ENCODE measurements at places on chromosomes 5 and 9.

GRCh38 chr5:965604-966344 lies 42.8 kb upstream of the NKD2 start:
- DNase-seq, result no peak

DNA sequence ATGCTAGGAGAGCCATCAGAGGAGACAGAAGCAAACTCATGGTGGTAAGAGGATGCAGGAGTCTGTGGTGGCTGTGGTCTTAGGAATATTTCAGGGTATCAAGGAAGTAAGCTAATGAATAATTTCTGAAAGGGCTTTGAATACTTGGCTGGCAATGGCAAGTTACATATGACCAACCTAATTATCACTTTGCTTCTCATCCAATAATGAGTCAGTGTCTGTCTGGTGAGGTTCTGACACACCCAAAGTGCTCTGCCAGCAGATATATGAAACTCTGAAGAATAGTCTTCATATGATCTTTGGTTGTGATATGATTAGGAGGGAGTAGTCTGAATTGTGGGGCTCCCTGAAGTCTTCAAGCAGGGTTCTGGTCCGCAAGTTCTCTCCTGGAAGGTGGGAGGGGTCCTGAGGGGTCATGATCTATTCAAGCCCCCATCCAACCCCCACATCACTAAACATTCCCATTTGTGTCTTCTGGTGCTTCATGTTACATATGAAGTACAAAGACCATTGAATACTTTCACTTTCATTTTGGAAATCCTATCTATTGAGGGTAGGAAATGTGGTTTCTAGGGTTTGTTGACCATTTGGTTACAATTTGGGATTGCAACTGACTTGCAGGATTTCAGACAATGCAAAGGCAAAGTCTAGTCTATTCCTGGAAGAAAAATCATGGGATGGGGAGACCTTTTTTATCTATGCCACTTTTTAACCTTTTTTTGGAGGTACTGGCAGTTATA lies 199.9 kb upstream of the CDKN2B start:
- DNase-seq, result no peak

DNA sequence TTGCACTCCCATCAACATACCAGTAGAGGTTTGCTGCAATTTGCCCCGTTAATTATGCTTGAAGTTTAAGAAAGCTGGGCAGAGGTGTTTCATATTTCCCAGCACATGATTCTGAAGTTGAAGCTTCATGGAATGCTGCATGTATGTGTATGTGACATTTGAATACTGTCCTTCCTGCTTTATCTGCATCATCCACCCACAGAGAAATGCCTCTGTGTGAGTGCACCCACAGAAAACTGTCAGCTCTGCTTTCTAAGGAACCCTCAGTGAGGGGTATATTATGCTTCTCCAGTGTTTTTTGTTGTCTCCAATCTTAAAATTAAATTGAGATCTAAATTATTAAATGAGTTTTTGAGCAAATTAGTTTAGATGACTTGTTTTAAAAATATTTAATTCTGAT lies 358.1 kb upstream of the PIK3R1 start:
- no peak for DNase-seq

- DNase-seq, result no peak
Measured at GRCh38 chr5:6525422-6525821, 76.8 kb downstream of the UBE2QL1 start.

- DNase-seq, result no peak
Measured at GRCh38 chr5:145076040-145076439, 759.1 kb downstream of the PRELID2 start.

DNA sequence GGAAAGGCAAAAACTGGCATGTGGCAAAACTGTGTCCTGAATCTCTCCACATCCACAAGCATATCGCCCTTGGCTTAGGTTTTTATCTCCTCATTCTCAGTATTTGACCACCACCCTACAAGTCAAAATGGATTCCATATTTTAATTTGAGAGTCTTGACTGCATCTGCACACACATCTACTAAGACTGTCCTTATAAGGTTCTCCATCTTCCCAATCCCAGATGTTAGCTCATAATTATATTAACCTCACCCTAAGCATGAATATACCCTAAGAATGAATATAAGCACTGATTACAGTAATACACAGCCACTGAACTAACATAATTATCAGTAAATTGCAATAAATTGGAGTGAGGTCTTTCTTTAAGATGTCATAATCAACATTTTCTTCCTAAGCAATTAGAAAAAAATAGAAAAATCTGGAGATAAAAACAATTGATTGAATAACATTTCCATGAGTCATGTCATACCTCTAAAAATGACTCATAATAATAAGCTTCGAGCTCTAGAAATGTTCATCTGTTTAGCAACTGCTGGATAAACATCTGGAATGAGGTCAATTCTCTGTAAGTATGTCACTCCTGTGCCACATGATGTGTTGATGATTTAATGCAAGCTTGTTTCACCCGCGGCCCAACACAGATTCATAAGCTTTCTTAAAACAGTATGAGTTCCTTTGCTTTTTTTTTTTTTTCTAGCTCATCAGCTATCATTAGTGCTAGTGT lies 39.9 kb upstream of the PAM start:
- DNase-seq, result peak; percentile 65

DNA sequence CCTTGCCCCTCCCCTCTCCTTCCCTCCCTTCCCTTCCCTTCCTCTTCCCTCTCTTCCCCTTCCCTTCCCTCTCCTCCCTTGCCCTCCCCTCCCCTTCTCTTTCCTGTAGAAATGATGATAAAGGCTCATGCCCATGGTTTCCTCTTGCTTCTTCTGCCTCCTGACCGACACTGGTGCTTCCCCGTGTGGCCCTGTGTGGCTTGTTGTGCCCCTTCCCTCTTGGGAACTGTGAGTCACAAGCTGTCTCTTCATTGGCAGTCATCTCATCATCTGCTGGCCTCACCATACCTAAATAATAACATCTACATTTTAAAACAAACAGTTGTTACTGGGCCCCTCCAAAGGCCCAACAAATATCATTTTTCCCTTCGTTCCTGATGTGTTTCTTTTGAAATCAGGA lies 11.7 kb upstream of the CARNMT1 start:
- no peak for DNase-seq

GRCh38 chr5:168365581-168366081 lies 74.2 kb downstream of the WWC1 start:
- no peak for DNase-seq

- DNase-seq, result no peak
Measured at GRCh38 chr9:112377684-112378327, 2.1 kb upstream of the HSDL2 start.

DNA sequence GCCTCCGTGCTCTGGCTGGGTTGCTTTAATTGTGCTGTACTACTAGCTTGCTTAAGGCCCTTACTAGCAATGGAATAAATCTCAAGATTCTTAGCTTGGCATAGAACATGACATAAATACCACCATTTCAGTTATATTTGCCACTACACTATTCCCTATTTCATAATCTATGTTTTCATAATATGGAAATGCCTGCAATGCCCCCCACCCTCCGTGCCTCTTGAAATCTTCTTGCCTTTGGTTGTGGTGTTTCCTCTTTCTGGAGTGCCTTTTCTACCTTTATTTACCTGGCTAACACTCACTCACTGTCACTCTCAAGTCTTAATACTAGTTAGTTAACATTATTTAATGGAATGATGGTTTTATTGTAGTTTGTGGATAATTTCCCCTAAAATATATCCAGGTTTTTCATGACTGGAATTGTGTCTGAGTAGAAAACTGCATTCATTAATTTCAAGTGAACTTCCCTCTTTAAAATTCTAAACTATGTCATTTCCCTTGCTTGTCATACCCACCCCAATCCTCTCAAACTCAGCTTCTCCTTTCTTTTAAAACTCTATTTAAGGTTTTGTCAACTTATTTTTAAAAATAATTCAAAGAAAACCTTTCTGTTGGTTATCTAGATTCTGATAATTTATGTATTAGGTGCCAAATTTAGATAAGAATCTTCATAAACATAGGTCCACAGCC lies 521.7 kb upstream of the DAB2 start:
- no peak for DNase-seq

DNA sequence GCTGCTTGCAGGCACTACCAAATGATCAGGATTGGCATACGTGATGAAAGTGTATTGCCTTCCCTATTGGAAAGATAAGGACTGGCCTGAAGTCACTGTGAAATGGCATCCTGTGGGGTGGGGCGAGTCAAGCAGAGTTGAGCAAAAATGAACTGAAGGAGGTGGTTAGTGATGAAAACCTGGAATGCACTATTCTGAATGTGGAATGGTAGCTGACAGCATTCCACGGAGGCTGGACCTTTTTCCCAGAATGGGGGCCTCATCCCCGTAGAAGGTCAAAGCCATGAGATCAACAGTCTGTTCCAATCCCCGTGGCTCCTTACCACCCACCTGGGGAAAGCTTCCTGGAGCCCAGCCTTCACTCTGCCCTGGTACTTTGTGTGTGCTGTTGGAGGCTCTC lies 37.7 kb downstream of the ASS1 start:
- no peak for DNase-seq

GRCh38 chr5:120463991-120464626 lies at the start of gene PRR16:
Gene PRR16, plus strand, starts transcription at chr5:120464300.
- no peak for DNase-seq

- no peak for DNase-seq
Measured at GRCh38 chr9:26893030-26893676, 551 bp upstream of the CAAP1 start.

GRCh38 chr9:81141961-81142360 lies 547.4 kb downstream of the TLE1 start:
- DNase-seq, result no peak
